ENCODE measurements at places on chromosomes 16 and 17.

- DNase-seq: no peak
Observed at GRCh38 chr17:62163847-62164246, 98.8 kb upstream of the MED13 start.

DNA sequence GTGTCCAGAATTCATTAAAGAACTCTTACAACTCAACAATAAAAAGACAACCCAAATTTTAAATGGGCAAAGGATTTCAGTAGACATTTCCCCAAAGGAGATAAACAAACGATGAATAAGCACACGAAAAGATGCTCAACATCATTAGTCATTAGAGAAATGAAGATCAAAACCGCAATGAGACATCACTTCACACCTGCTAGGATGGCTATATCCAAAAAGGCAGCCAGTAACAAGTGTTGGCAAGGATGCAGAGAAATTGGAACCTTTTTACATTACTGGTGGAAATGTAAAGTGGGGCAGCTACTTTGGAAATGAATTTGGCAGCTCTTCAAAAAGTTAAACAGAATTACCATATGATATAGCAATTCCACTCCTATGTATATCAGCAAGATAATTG lies 42.0 kb downstream of the PITPNM3 start:
- no peak for DNase-seq

DNA sequence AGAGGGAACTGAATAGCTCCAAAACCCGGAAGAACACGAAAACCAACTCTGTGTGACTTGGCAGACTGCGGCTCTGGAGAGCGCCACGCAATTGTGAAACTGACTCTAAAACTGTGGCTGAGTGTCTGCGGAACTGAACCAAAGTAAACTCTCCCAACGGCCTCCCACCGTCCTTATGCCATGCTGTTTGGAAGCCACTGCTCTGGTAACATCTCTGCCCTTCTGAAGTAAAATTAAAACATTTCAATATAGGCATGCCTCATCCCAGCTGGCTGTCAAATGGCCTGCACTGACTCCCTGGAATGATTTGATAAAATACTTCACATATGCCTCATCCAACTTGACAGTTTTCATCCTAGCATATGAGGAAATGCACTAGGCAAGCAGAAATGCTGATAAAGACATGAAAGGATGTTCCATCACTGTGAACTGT lies 70.2 kb downstream of the PARN start:
- DNase-seq: no peak

GRCh38 chr16:10599626-10600025 lies 19.2 kb upstream of the EMP2 start:
- no peak for DNase-seq

GRCh38 chr16:10180042-10180770 lies 2.0 kb downstream of the GRIN2A start:
- DNase-seq: no peak

DNA sequence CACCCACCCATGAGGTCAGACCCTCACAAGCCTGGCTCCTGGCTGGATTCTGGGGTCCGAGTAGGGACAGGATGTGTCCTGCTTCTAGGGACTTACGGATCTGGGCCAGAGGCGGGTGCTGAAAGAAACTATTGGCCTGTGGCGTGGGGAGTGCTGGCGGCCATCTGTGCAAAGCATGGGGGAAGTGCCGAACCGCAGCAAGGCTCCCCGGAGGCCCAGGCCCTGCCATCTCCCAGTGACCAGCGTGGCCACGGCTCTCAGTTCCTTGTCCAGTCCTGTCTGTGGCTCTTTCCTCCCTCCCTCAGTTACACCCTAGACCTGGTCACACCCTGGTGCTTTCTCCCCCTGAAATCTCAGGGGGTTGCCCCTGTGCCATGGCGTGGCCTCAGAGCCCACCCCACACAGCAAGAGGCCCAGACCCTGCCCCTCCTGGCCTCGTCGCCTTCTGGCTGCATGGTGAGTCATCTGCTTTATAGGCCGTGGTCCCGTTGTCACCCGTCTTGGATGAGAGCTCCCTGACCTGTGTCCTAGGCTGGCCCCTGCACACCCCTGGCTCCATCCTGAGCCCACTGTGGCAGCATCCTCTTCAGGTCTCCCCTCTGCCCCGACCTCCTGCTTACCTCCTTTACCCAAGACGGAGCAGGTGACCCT lies 54.5 kb downstream of the PRMT7 start:
- no peak for DNase-seq

DNA sequence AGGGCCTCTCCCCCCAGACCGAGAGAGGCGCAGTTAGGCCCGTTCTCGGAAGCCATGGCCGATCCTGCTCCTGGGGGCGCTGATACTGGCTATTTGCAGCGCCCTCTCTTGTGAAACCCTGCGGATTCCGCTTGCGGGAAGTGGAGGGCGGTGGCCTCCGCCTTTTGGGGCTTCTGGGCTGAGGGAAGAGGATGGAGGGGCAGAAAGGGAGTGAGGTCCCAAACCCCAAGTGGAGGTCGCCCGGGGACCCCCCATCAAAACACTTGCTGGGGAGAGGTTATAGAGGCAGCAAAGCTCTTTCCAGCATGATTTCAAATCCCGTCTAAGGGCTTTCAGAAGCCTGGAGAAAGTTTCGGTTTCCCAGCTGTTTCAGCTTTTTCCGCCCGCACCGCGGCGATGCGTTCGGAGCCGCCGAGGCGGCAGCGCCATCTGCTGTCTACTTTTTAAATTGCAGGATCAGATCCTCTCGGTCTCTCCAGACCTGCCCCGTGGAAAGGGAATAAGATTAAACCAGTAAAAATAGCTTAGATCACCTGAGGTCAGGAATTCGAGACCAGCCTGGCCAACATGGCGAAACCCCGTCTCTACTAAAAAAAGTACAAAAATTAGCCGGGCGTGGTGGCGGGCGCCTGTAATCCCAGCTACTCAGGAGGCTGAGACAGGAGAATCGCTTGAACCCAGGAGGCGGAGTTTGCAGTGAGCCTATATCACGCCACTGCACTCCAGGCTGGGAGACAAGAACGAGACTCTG lies 15.8 kb downstream of the SNX20 start:
- DNase-seq: peak; percentile 73

- no peak for DNase-seq
Observed at GRCh38 chr16:9663588-9663987, 518.6 kb downstream of the GRIN2A start.

DNA sequence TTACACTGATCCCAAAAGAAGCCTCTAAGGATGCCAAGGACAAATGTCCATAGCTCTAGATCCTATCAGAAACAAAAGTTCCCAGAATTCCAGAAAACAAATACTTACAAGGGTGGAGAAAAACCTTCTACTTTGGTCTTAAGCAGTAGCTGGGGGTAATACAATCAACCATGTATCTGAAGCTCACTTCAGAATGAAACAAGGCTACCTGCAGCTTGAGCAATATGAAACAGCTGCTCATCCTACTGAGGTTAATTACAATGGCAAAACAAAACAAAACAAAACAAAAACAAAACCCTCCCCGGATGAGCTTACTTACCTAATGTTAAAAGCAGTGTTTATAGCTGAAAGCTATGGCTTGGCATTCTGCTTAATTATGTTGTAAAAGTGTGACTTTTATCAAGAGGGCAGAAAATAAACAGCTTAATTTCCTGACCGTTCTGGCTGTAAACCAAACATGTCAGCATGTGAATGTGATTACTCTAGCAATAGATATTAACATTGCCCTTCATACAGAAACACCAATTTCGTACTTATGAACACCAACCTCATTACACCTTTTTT lies 10.5 kb downstream of the PDZD9 start:
- DNase-seq: no peak

DNA sequence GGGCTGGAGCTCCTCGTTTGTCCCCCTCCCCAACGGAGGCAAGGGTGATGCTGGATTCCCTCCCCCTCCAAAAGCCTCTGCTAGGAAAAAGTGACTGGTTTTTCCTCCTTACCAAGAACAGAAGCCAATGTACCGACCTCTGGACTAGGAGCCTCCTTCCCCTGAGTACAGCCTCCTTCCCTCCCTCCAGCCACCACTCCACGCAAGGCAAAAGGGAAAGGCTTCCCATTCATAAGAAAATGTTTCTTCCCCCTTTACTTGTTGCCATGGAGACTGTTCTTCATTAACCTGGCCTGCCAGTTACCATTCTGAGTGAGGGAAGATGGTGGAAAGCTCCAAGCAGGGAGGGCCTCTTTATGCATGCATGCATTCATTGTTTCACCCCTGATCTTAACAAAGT lies 4.3 kb upstream of the PIMREG start:
- DNase-seq: no peak
